ENCODE measurements at places on chromosomes 7 and 10.

DNA sequence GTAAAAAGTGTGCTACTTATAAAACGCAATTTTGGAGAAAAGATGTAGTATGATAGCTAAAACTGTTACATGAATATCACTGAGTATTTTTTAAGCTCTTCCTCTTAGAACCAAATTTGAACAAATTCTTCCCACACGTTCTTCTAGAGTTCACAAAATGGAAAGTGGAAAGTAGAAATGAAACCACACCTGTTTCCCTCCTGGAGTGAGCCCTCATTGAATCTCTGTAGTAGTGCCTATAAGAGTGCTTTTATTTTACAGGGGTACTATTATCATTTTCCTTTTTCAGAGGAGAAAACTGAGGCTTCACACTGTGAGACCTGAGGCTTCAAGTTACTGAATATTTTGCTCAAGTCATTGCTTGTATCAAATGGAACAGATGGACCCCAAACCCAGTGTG lies 393.0 kb downstream of the NRG3 start:
- no peak for DNase-seq

GRCh38 chr7:47047384-47047783 lies 534.5 kb downstream of the TNS3 start:
- no peak for DNase-seq

GRCh38 chr7:133796782-133797745 lies 330.1 kb upstream of the LRGUK start:
- DNase-seq, result no peak

GRCh38 chr7:134051020-134051419 lies 76.1 kb upstream of the LRGUK start:
- DNase-seq, result no peak

DNA sequence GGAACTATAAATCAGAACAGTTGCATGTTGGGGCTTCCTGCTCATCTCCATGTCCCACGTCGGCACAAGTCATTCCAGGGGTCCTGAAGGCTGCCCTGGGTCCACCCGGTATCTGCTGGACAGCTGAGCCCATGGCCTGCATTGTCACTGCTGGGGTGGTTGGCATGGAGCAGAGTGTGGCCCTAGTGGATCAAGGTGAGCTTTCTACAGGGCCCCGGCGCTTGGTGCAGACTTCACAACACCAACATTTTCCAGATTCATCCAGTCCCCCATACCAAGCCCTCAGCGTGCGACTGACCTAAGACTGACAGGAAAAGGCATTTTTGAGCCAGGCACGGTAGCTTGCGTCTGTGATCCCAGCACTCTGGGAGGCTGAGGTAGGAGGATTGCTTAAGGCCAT lies 175.5 kb upstream of the LYZL2 start:
- no peak for DNase-seq
